ENCODE measurements at places on chromosomes 7 and 10.

DNA sequence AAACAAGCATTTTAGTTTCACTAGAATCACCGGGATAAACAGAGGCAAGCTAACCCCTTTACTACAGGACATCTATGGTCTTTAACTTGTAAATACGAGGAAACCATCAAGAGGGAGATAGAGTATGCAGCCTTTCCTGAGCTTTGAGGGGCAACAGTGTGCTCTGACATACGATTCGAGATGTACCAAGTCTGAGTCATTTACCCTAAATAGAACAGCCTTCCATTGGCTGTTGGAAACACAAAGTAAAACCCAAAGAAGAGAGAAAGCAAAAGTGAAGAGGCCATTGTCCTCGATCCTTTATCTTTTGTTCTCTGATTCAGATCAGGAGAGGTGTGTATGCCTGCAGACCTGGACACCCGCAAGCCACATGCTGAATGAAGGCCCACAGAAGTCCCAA is 289.5 kb downstream of the KCNMA1 start:
- no peak for DNase-seq

DNA sequence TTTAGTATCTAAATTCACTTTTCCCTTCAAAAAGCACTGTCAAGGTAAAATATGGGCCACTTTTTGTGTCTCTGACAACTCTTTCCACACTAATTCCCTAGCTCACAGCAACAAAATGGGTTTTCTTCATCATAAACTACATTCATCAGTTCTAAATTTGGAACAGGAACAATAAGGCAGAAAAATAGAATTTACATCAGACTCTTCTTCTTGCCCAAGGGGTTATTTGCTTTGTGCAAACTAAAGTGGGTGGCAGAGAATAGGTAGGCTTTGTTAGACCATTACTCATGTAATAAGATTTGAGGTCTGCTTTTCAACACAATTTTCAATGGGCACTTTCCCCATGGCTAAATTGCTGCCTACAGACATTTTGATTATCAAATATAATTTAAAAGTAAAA is 17.6 kb upstream of the PPP1R17 start:
- no peak for DNase-seq

GRCh38 chr7:149081914-149082313 is 8.6 kb downstream of the ZNF786 start:
- no peak for DNase-seq

GRCh38 chr10:103282961-103283360 is 6.0 kb downstream of the INA start:
- DNase-seq = no peak

DNA sequence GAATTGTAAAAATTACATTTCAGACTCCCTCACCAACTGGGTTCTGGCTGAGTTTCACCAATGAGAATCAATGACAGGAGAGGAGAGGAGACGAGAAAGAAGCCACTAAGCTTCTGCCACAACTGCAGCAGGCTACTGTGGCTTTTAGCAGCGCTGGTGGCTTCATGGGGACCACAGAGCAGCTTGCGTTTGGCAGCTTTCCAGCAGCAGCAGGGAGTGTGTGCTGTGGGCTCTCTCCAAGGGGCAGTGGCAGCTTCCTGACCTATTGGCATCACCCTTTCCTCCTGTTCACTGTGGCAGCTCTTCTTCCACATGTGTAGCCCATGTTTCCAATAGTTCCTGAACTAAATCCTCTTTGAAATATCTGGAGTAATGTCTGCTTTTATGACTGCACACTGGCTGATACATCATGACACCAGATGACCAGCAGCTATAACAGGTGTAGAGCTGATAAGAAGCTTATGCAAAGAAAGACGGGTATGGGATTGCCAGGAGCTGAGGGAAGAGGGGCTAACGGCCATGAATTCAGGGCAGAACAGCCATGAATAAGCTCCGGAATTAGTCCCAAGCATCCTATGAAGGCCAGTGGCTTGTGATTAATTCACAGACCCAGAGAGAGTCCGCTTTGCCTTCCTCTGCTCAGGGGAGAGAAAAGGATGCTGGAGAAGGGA is 46.8 kb downstream of the KCNH2 start:
- DNase-seq = no peak

GRCh38 chr7:122629412-122629953 is 69.4 kb downstream of the RNF133 start:
- no peak for DNase-seq

DNA sequence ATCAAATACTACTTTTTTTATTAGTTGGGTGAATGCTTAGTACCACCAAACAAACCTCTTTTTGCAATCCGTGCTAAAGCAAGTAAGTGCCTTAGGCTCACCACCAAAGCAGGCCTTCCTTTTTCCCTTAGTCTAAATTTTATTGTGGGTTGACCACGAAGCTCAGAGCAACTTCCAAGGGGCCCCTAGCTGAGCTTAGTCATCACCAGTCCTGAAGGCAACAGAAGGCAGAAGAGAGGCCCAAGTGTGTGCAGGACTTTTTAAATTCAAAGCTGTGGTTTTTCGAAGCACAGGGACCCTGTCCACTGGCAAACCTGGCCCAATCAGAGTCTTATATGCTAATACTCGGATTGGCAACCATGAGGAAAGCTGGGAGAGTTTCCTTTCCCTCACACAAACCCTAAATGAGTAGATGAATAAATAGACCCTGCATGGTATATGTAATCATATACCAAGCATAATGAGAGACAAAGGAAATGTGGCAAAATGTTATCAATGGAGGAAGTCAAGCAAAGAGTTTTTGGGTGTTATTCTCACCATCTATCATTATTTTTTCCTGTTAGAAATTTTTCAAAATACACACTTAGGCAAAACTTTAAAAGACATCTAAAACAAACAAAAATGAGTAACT is 453.2 kb upstream of the GALNT17 start:
- DNase-seq = no peak

DNA sequence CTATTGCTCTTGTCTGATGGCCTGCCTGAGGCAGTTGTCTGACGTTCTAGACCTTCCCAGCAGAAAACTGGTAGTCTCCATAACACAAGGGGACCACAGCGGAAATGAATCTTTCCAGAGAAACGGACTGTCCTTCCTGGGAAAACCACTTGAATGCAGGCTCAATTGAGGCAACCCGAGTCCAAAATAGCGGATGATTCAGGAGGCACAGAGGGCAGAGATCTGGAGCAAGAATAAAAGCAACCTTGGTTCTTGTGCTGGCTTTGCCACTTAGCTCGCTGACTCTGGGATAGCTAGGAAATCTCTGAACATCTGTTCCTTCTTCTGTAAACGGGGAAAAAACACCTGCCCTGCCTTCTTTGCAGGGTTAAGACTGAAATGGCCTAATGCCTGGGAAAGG is 178.8 kb downstream of the NEURL1 start:
- DNase-seq = no peak

DNA sequence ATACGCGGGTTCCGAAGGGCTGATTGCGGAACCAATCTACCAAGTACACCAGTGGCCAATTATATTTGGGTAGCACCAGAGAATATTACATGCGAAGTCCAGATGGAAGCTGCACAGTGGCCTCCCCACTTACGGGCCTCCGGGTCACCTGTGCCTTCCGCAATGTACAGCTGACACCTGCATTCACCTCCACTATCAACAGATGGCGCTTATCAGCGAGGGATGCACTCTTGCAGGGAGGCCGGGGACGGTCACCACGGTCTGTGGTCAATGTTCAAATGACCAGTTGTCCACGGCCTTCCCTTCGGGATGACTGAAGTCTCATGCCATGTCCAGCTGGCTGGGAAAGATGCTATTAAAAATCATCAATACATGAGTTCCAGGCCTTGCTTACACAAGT is 47.6 kb downstream of the SLIT1 start:
- DNase-seq = no peak

- no peak for DNase-seq
These were observed 362.7 kb downstream of the PLXNA4 start for GRCh38 chr7:132213583-132213982.

DNA sequence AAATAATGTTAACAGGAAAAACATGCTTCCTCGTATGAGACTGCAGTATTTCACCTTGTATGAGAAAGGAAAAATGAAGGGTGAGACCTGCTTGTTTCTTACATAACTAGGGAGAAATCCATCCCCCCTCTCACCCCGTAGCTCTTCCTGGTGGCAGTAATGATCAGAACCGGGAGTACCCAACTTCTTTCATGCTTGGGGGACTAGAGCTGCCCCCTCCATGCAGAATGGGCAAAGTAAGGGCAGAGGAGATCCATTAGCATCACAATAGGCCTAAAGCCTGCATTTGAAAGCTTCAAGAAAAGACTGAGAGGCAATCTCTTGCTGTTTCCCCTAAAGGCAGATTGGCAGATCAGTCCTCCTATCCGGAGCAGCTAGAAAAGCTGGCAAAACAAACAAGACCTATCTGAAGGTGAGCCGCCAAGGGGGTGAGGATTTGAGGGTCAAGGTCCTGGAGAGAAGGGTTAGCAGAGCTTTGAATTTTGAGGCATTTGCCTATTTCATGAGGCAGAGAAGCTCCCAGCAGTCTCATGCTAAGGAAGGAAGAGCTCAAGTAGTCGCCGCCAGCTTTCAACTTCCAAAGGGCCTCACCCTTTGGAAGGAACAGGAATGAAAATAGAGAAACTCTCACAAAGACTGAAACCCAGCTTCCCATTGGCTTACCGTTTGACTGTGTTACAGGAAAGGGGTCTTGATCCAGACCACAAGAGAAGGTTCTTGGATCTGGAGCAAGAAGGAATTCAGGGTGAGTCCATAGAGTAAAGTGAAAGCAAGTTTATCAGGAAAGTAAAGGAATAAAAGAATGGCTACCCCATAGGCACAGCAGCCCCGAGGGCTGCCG is 36.2 kb downstream of the BAG3 start:
- DNase-seq = no peak

DNA sequence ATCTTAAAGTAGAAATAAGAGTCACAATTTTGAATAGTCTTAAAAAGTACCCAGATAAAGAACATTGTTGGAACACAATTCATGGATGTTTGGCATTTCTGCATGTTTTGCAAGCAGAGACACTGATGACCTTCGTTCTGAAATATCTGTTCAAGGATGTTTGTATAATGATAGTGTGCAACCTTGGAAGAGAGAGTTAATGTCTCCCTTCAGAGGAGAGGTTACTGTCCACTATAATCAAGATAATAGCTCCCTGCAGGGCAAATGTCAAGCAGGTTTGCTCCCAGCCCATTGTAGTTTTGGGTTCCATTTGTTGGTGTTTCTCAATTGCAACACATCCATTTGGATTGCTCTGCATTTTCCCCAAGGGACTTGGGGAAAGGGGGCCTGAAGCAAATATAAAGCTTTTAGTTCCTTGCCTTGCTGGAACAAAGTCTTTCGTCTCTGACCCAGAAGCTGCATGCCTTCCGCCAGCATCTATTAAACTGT is 45.2 kb downstream of the COL1A2 start:
- DNase-seq = no peak

- DNase-seq = no peak
These were observed 26.2 kb downstream of the PRKAR2B start for GRCh38 chr7:107070710-107071109.

DNA sequence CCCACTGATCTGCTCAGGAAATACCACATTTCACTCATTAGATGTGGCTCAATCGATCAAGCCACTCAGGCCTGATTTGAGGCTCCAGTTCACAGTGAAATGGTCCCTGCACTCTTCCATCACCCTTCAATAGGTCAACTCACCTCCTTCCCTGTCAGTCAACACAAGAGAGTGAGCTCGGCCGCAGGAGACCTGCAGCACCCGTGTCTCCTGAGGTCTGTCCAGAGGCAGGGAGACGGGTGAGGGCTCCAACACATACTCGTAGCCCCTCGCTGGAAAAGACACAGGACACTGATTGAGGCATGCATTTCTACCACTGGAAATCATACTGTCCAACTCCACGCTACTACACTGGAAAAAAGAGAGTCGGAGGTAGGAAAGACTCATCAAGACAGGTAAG is 7.1 kb downstream of the RCC1L start:
- DNase-seq = no peak

GRCh38 chr10:101902032-101902819 is 58.6 kb upstream of the KCNIP2 start:
- DNase-seq = no peak

DNA sequence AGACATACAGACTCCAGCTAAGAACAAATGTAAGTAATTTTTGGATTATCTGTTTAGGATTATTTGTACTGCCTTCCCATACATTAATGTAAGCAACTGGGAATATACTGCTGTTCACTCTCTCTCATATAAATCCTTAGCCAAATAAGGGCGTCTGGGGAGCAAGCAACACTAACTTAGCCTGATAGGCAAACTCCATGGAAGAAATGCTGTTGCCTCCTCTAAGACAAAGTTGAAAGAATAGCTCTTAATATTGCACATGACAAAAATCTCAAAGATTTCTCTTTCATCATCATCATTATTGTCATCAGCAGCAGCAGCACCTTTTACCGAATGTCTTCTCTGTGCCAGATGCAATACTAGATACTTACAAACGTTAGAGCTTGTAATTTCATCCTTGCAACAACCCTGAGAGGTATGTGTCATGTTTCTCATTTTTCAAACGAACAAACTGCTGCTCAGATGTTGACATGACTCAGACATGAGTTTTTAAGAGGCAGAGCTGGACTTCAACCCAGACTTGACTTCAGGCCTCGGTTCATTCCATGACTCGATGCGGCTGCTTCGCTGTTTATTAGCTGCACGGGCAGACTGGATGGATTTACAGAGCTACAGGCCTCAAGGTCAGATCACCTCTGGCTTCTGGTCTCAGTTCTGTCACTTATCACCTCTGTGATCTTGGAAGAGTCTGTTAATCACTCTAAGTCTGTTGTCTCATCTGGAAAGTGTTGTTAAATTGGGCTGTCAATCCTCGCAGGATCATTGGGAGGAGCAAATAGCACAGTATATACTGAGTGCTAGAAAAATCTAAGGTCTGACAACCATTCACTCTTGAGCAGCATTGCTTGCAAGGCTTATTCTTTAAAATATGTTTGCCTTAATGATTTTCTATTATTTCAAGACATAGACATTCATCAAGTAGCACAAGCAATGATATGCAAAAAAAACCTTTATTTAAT is 126.3 kb upstream of the CELF2 start:
- no peak for DNase-seq

GRCh38 chr7:27912751-27913150 is 172.8 kb downstream of the TAX1BP1 start:
- DNase-seq = no peak

DNA sequence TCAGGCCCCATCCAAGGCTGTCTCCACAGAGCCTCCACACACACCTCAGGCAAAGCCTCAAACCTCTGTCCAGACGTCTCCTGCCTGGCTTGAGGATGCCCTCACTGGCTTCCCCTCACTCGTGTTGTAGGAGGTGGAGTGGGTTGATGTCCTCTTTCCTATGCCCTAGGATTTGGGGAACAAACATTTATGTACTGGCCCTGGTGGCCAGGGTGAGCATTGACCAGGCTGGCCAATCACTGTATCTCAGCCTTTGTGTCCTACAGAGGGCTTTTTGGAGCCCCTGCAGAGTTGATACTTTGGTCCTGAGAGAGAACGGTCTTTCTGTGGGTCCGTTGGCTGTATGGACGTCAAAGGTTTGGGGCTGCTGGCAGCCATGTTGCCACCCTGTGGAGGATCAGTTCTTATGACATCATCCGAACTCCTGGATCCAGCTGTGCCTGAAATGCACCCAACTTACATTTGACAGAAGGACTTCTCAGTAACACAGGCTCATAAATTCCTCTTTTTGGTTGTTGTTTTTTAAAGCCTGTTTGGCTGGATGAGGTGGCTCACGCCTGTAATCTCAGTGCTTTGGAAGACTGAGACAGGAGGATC is 2.3 kb upstream of the GRID2IP start:
- no peak for DNase-seq

- DNase-seq = no peak
These were observed 63.4 kb downstream of the HPSE2 start for GRCh38 chr10:99172128-99172738.

Data from stimulated activated CD8-positive, alpha-beta memory T cell treated with anti-CD3 and anti-CD28 coated beads, Interleukin-2, amount 100 ng/mL, for 1 hour (primary cell).